ENCODE measurements at places on chromosomes 6 and 20. TPM values are rescaled to one million over a fixed set of nuclear protein-coding genes. Genes with fewer than 3 reads are reported as not detected.

GRCh38 chr6:112485120-112485826 is 138.1 kb downstream of the RFPL4B start:
- DNase-seq = no peak

- no peak for DNase-seq
Observed at GRCh38 chr6:113668641-113669408, 188.3 kb upstream of the MARCKS start.

DNA sequence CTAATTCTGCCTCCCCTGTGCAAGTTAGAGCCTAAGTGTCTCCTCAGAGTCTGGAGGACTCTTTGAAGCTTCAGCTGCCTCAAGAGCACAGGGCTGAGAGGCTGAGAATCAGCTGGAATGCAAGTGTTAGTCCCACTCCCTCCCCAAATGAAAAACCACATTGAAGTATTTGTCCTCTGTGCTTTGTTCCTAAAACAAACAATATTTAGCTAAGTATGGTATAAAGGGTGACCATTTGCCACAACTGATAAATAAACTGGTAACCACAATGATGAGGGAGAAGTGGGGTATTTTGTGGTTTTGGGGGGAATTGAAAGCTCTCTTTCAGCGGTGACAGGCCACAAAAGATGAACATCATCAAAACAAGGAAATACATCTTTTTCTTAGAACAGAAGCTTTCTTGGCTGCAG is 91.7 kb upstream of the HDDC2 start:
- no peak for DNase-seq

DNA sequence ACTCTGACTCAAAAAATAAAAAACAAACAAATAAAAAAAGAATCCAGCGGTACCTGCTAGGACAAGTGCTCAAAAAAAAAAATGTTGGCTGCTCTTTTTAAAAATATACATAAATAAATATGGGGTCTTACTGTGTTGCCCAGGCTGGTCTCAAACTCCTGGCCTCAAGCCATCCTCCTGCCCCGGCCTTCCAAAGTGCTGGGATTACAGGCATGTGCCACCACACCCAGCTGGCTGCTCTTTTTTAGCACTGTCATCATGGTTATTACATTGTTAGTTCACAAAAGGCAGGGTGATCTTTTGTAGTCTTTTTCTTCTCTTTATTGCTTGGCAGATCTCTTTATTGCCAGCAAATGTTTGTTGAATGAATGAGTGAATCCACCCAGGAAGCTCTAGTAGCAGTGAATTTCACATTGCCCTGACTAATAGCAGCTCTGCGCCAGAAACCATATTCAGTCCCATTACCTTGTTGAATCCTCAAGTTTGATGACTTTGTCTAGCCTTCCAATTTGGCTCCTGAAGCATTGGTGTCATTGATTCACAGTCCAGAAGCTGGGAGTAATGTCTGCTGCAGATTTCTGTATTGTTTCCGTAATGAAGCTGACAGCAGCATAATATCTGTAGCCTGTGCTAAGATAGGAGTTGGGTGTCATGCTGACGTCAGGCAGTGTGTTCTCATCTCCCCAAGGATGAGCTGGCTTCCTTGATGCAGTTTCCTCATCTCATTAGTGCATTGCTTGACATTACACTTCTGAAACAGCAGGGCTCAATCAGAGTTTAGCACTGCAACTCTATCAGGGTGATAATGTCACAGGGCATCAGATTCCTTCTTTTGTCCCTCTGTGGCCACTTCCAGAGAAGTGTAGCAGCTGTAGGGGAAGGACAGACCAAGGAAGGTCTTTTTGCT is 84.9 kb upstream of the TGM3 start:
- no peak for DNase-seq

The REPS1 gene
- total RNA-seq = 64.1 TPM
